ENCODE measurements at places on chromosomes 3 and 15.
A peak's percentile ranks its signal among the peaks of the same experiment; 100 is the strongest.

- DNase-seq = no peak
These were observed 48.1 kb upstream of the FRMD4B start for GRCh38 chr3:69433969-69434325.

- peak; percentile 78 for DNase-seq
These were observed 248.1 kb downstream of the NAALADL2 start for GRCh38 chr3:175107231-175107630.

DNA sequence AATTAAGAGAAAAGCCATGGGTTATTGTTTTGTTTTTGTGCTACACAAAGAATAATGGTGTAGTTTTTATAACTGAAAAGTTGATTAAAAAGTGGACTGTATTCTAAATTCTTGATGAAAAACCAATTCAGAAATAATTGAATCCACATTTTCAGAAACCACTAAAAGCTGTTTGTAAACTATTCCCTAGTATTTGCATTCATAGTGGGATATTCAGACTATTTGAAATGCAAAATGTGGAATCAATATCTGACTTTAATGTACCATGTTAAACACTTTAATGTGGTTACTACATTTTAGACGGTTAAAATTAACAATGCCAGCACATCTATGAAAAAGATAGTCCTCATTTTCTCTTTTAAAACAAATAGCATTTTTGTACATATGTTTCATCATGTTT lies 104.6 kb downstream of the ZIC4 start:
- DNase-seq = no peak

GRCh38 chr3:23944007-23944783 lies 891 bp upstream of the NR1D2 start:
- no peak for DNase-seq

DNA sequence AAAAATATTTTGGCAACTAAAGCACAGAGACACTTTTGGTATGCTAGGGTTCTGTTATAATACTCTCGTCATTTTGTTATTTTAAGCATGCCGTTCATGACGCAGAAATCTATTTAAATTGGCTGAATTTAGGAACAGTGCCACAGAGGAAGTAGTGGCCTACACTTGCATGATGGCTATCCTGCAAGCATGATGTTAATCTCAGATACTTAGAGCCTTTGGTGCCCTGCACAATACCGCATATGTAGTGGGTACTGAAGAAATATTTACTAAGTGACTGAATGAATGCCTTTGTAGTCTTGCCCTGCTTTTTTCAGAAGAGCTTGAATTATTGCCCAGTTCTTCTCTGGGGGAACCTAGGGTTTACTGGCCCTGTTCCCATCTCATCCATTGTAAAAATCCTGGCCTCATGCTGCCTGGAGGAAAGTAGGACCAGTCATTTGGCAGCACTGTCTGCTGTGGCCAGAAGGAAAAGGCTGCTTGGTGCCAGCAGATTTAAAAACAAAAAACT lies 79.0 kb downstream of the SERPINI1 start:
- DNase-seq = peak; percentile 75

- DNase-seq = no peak
These were observed 3.3 kb downstream of the ALDH1A2 start for GRCh38 chr15:58062175-58062574.

DNA sequence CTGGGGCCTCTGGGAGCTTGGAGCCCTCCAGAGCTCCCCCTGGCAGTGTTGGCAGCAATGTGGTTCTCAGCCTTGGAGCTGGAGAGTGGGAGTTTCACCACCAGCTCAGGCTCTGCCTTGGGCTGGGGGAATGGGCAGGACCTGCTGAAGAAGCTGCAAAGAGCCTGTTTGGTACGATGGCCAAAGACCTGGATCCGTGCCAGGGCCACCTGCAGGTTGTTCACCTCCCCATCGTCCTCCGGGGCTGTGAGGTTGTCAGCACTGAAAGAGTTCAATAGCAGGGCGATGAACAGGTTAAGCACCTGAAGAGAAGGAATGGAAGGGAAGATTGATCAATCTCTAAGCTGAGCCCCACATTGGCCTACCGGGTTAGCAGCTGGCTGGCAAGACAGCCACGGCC lies 77.3 kb upstream of the SCN5A start:
- no peak for DNase-seq

GRCh38 chr15:68318008-68318835 lies 40.7 kb downstream of the FEM1B start:
- DNase-seq = no peak

- DNase-seq = peak; percentile 50
These were observed 9.6 kb downstream of the LRRK1 start for GRCh38 chr15:100928632-100929280.

DNA sequence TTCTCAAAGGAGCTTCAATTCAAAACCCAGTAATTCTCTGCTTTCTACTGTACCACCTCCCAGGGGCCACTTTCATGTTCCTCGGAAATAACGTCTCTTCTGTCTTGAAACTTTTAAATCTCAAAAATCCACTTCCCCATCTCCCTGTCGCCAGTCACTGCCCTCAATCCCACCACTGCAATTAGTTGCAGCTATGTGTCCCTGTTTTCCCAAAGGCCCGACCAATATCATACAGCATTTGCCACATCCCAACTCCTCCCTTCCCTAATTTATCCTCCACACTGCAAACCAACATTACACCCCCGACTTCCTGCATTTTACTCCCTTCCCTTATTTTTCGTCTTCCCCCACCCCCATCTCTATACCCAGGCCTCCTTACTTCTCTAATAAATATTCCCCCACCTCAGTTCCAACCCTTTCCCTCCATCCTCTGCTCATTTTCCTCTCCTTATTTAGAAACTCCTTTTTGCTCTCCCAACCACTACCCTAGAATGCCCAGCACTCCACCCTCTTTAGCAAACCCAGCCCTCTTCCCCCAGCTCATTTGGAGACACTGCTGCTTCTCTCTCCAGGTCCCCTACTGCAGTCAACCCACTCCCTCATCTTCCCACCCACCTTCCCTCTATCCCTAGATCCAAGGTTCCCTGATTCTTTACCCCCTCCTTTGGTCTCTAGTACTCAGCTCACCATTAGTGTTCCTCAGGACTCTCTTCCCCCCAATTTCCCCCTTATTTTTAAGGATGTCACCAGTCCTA lies 1.1 kb downstream of the NPTN start:
- DNase-seq = peak; percentile 31

- DNase-seq = peak; percentile 21
These were observed 81.2 kb upstream of the PLXND1 start for GRCh38 chr3:129687586-129688125.

- no peak for DNase-seq
These were observed 84.6 kb upstream of the ALDH1L1 start for GRCh38 chr3:126264952-126265351.

DNA sequence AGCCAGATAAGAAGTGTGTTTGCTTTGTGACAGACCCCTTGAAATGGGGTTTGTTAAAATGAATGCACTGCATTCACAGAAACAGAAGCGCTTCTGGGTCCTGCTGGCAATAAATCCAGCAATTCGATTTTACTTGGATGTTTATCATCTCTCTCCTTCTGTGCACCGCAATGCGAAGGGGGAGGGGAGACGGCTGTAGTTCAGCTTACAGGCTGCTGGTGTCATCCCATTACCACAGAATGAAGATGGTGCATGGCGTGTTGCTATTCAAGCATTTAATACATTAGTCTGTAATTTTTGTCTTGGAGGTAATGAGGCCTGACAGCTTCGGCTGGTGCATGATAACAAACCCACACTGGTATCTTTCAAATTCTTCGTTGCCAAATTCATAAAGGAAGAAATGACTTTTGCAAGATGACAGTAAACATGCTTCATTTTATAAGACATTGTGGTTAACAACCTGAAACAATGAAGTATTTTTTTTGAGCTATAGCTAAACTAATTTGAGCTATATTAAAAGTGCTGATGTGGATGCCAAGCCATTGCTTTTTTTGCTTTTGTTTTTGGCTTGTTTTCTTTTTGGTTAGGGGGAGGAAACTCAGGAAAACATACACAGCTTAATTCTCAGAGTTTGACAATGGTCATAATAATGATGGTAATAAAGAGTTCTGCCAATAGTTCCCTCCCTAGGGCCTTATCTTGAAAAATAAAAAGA lies 418.3 kb downstream of the OTOL1 start:
- peak; percentile 81 for DNase-seq

GRCh38 chr15:22838292-22839042 lies at the start of gene NIPA2:
Gene NIPA2, plus strand, starts transcription at chr15:22838666. Its CDS starts 13,066 bp downstream, at chr15:22851732.
- peak; percentile 99 for DNase-seq

- DNase-seq = no peak
These were observed 234.1 kb downstream of the CACNA2D3 start for GRCh38 chr3:54356261-54357045.

DNA sequence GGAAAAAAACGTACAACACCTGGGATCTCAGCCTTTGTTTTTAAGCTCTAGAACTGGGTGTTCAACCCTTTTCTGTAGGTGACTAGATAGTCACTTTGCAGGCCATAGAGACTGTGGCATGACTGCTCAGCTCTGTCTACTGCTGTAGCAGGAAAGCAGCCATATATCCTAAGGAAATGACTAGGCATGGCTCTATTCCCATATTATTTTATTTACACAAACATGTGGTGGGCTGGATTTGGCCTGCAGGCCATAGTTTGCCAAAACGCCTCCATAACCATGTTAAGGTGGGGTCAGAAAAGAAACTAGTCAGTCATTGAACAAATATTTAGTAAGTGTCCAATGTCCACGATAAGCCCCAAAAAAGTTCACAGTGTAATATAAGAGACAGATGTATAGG lies 452.5 kb downstream of the MCTP2 start:
- DNase-seq = peak; percentile 12

DNA sequence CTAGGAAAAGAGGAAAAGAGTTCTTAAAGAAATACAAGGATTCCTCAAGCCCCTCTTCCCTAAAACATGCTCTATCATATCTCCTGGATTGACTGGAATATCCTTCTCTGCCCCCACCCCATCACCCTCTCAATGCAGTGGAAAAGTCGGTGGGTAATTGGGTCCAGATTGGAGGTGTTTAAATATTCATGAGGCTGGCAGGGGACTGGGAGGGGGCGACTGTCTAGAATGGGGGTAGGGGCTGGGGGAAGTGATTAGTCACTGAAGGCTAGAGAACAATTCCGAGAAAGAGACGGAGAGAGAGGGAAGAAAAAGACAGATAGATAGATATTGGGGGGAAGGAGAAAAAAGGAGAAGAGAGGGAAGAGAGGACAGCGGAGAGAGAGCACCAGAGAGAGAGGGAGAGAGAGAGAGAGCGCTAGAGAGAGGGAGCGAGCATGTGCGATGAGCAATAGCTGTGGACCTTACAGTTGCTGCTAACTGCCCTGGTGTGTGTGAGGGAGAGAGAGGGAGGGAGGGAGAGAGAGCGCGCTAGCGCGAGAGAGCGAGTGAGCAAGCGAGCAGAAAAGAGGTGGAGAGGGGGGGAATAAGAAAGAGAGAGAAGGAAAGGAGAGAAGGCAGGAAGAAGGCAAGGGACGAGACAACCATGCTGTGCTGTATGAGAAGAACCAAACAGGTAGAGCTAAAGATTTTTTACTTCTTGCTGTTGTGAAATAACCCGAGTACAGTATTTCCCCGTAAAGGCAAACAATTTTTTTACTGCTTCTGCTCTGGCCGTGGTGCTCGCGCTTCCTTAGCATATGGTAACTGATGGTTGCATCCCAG lies at the start of gene GAP43:
Gene GAP43, plus strand, starts transcription at position 467 of the 825 bp plus-strand sequence. Its CDS starts 180 bp downstream, at position 647.
- DNase-seq = peak; percentile 74

DNA sequence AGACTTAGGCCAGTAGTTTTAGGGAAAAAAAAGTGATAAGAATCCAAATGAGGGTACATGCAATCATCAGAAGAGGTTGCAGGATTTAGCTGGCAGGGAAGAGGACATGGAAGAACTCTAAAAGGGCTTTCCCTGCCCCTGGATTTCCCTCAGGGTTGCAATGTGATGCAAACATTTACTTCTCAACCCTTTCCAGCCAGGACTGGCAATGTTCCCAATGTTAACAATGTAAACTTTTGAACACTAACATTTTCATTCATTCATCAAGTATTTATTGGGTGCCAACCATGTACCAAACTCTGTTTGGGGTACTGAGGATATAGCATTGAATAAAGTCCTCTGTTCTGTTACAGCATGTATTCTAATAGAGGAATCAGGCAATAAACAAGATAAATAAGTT lies 349.4 kb upstream of the LRRC3B start:
- DNase-seq = no peak

GRCh38 chr3:46517784-46518181 lies 20.0 kb downstream of the RTP3 start:
- DNase-seq = no peak

- DNase-seq = no peak
These were observed 71.2 kb upstream of the IQSEC1 start for GRCh38 chr3:13144163-13145023.

- DNase-seq = peak; percentile 86
These were observed 8.8 kb upstream of the ACTC1 start for GRCh38 chr15:34804113-34804512.

- DNase-seq = no peak
These were observed 38.1 kb upstream of the LDHAL6B start for GRCh38 chr15:59168536-59168935.

DNA sequence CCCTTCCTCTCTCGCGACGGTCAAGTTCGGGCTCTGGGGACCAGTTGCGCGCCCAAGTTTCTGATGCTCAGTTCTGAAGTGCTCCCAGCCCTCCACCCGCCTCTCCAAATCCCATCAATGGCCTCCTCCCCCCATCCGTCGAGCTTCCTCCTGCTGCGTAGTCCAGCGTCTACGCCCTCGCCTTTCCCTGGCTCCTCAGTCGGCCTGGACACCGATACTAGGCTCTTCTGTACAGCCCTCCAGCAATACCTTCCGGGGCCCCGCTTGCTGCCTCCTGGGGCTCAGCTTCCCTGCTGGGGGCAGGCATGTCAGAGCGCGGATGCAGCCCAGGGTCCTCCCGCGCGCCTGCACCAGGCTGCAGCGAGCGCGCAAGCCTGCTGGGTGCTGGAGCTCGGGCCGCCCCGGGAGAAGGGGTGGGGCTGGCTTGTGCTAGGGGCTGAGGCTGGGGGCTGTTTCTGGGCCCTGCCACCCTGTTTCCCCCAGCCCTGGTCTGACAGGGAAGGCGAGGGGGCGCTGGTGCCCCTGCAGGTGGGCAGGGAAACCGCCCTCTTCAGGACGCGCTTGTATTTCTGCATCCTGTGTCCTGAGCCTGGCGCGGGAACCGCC lies 353.3 kb upstream of the SUCLG2 start:
- DNase-seq = peak; percentile 84

- peak; percentile 88 for DNase-seq
These were observed 224.2 kb downstream of the CNTN3 start for GRCh38 chr3:74390121-74390877.

DNA sequence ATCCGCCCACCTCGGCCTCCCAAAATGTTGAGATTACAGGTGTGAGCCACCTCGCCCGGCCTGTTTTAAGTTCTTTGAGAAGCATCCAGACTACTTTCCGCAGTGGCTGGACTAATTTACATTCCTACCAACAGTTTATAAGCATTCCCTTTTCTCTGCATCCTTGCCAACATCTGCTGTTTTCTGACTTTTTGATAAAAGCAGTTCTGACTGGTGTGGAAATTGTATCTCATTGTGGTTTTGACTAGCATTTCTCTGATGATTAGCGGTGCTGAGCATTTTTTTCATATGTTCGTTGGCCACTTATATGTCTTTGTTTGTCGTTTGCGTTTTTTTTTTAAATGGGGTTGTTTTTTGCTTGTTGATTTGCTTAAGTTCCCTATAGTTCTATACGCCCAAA lies 208.4 kb upstream of the DPPA4 start:
- DNase-seq = no peak

- DNase-seq = no peak
These were observed 166.0 kb downstream of the NTRK3 start for GRCh38 chr15:88090481-88091011.

Data from NCI-H69 (cell line).